ENCODE measurements at places on chromosomes 11 and 22. TPM values are rescaled to one million over a fixed set of nuclear protein-coding genes. Genes with fewer than 3 reads are reported as not detected.

DNA sequence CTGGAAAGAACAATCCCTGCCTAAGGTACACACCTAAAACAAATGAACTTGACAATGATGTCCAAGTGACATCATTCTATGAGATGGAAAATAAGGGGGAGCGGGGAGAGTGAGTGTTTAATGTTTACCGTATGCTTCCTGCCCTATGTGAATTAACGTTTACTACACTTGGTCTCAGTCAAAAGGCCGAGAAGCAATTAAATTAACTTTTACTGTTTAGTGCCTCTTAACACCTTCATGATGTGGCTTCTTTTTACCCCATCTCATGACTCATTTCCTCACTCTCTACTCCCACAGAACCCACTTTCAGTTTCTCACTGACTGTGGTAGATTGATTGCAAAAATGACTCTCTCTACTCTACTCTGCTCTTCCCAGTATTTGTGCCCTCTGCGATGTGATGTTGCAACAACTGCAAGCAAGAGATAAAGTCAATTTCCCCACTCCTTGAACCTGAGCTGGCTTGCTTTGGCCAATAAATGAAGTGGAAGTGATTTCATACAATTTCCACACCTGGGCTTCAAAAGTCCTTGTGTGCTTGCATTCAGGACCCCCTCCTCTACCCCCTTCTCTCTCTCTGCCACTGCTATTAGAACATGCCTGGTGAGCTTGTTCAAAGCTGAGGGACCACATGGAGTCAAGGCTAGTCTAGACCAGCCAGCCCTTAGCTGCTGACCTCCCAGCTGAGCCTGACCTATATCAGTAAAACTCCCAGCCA lies 11.6 kb upstream of the ALKBH3 start:
- H3K27me3 ChIP-seq = no peaks in the 10 kb centered on the region
- DNase-seq = no peak
- H3K27ac ChIP-seq = no peak overlapping the region
- H3K4me3 ChIP-seq = no peak overlapping the region
- no peaks in the 10 kb centered on the region for H3K4me1 ChIP-seq

DNA sequence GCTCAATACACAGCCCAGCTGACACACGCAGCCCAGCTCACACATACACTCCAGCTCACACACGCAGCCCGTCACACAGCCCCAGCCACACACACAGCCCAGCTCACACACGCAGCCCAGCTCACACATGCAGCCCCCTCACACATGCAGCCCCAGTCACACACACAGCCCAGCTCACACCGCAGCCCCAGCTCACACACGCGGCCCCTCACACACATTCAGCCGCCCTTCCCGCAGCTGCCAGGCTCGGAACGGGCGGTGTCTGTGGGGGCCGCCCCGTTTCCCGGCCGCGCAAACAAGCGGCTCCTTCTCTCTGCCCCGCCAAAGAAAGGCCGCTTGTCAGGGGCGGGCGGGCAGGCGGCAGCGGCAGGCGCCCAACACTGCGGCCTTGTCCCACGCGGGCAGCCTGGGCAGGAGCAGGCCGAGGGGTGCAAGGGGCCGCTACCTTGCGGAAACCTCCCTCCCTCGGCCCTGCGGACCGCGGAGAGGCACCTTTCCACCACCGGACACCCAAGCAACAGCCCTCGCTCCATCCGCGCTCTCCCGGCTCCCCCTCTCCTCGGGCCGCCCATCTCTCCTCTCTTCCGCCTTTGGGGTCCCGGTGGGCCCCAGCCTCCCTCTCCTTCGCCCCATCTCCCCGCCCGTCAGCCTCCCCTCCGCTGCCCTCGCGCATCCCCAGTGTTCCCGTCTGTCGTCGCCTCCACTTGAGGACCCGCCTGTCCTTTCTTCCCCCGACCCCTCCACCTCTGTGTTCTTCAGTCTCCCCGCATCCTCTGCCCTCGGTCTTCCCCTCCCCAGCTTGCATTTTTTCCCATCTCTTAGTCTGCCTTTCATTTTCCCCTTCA lies 2.2 kb downstream of the PHLDB1 start:
- DNase-seq = peak; percentile 17
- H3K27me3 ChIP-seq = no peaks in the 10 kb centered on the region
- peak overlapping the region; percentile 87 for H3K27ac ChIP-seq
- H3K4me3 ChIP-seq = no peak overlapping the region
- no peaks in the 10 kb centered on the region for H3K36me3 ChIP-seq
- peaks cover 71% of the 10 kb centered on the region for H3K4me1 ChIP-seq

DNA sequence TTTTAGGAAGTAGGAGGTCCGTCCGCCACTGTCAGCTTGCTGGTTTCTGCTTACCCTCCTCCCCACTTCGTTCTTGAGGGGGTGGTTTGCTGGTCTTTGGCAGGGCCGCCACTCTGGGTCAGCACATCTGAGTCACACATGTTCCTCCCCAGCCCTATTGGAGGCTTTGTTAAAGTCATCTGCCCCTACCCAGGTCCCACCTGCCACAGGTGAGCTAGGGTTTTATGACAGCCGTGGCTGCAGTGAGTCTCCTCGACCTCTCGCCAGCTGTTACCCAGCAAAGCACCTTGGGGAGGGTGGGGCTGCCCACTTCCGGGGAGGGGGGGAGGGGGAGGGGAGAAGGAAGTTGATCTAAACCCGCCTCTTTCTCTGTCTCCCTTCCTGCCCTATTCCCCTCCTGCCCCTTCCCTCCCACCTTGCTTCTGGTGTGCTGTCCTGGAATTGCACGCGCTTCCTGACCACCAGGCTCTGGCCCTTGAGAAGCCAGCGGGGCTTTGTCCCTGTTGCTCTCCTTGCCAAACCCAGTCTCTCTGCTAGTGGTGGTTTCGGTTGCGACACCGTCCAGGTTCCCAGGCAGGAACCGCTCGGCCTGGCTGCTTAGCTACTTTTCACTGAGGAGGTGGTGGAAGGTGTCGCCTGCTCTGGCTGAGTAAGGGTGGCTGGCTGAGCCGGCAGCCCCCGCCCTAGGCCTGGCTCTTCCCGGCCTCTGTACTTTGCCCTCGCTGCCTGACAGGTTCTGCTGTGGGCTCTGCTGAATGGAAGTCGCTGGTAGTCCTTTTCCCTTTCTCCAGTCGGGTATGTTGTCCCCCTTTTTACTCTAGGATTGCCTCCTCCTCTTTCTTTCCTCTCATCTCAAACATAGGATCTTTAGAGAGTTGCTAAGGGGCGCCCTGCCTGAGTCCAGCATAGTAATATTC lies 28.5 kb downstream of the RCOR2 start:
- peaks cover 2% of the 10 kb centered on the region for H3K36me3 ChIP-seq
- peak overlapping the region; percentile 4 for H3K4me3 ChIP-seq
- peaks cover 71% of the 10 kb centered on the region for H3K4me1 ChIP-seq
- DNase-seq = peak; percentile 87

GRCh38 chr11:119691020-119691666 lies 37.9 kb downstream of the NECTIN1 start:
- H3K4me3 ChIP-seq = no peak overlapping the region
- no peak for DNase-seq
- H3K27ac ChIP-seq = no peak overlapping the region

The MS4A15 gene
- not detected for total RNA-seq

- no peaks in the 10 kb centered on the region for H3K36me3 ChIP-seq
- peak overlapping the region; percentile 5 for H3K27ac ChIP-seq
- DNase-seq = no peak
- H3K27me3 ChIP-seq = peaks cover 24% of the 10 kb centered on the region
- no peak overlapping the region for H3K4me3 ChIP-seq
Observed at GRCh38 chr11:45659031-45659817, 6.2 kb downstream of the CHST1 start.

DNA sequence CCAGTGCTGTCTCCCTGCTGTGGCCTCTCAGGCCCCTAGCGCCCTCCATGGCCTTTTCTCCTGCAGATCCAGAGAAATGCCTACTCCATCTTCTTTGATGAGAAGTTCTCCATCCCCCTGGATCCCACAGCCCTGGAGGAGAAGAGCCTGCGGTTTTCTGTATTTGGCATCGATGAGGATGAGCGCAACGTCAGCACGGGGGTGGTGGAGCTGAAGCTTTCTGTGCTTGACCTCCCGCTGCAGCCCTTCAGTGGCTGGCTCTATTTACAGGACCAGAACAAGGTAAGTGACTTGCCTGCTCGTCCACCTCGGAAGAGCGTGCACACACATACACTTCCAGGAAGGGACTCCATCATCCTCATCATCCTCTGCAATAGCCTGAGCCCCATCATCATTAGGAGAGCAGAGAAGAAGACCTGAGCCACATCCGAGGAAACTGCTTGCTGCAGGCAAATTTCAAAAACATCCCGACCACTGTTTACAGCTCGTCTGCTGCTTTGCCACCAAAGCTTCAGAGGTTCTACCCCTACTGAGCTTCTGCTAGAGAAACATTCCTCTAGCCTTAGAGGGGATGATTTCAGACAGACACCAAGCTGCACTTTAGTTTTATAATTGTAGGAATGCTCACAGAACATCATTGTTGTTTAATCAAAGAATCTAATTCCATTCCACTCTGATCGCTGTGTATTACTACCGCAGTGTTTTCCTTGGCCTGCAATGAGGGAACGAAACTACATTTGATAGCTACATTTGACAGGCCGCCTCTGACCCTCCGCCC lies 12.9 kb upstream of the RHOD start:
- no peaks in the 10 kb centered on the region for H3K27me3 ChIP-seq
- H3K36me3 ChIP-seq = no peaks in the 10 kb centered on the region
- H3K4me3 ChIP-seq = no peak overlapping the region
- no peak overlapping the region for H3K27ac ChIP-seq
- H3K4me1 ChIP-seq = no peaks in the 10 kb centered on the region

DNA sequence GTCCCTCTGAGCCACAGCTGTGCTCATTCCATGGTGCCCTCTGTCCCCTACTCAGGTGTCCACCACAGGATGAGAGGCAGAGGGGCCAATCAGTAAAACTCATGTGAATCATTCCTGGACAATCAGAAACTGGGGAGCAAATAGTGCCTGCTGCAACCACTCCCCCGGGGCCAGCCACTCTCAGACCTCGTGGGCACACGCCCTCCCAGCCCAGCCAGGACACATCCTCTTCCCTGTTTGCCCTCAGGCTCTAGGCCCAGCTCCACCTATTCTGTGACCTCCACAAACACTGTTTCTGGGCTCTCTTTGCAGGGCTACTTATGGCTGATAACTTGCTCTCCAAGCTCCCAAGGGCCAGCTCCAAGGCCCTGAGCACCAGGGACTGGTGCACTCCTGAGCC lies 14.0 kb upstream of the KCTD14 start:
- H3K27me3 ChIP-seq = no peaks in the 10 kb centered on the region
- H3K36me3 ChIP-seq = no peaks in the 10 kb centered on the region
- H3K27ac ChIP-seq = peak overlapping the region; percentile 88
- DNase-seq = peak; percentile 87
- H3K4me1 ChIP-seq = peaks cover 50% of the 10 kb centered on the region
- H3K4me3 ChIP-seq = no peak overlapping the region

GRCh38 chr22:46914916-46915894 lies 152.8 kb downstream of the TBC1D22A start:
- H3K27me3 ChIP-seq = no peaks in the 10 kb centered on the region
- no peak overlapping the region for H3K27ac ChIP-seq
- no peaks in the 10 kb centered on the region for H3K4me1 ChIP-seq
- DNase-seq = no peak
- peaks cover 4% of the 10 kb centered on the region for H3K36me3 ChIP-seq

The MMP8 gene
- not detected for total RNA-seq

GRCh38 chr11:84345597-84345996 lies 1059.4 kb upstream of the CCDC90B start:
- no peak overlapping the region for H3K27ac ChIP-seq
- no peaks in the 10 kb centered on the region for H3K36me3 ChIP-seq
- no peaks in the 10 kb centered on the region for H3K4me1 ChIP-seq
- H3K4me3 ChIP-seq = no peak overlapping the region
- DNase-seq = no peak

The IRAG1 gene
- total RNA-seq = 10.1 TPM

DNA sequence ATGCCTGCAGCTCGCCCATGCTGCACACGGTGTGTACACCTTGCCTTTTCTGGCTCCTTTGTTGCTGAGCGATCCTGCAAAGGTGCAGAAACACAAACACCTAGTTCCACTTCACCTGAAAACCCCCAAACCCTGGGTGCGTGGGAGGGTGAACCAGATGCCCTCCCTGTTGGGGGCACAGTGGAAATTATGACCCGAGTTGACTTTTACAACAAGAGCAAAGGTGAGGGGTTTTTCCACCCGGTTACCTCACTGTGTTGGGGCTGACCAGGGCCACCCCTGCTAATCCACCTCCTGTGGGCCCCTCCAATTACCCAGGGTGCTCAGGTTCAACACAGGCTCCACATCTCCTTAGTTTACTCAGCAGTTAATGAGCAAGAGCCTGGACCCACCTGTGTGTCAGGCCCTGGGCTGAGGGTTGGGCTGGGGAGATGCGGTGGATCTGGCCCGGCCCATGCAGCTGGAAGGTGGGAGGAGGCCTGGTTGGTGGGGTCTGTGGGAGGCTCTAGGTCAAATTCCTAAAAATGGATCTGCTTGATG lies 42.1 kb downstream of the LRRC32 start:
- H3K27ac ChIP-seq = no peak overlapping the region
- H3K4me3 ChIP-seq = no peak overlapping the region
- no peaks in the 10 kb centered on the region for H3K36me3 ChIP-seq

GRCh38 chr22:41619979-41620588 lies 759 bp downstream of the DESI1 start:
- H3K4me1 ChIP-seq = peaks cover 40% of the 10 kb centered on the region
- no peaks in the 10 kb centered on the region for H3K27me3 ChIP-seq
- H3K27ac ChIP-seq = peak overlapping the region; percentile 95
- H3K36me3 ChIP-seq = no peaks in the 10 kb centered on the region
- H3K4me3 ChIP-seq = peak overlapping the region; percentile 43
- DNase-seq = peak; percentile 45

GRCh38 chr11:79414041-79414440 lies 26.8 kb downstream of the TENM4 start:
- peaks cover 10% of the 10 kb centered on the region for H3K4me1 ChIP-seq
- no peak overlapping the region for H3K27ac ChIP-seq
- H3K27me3 ChIP-seq = no peaks in the 10 kb centered on the region
- H3K4me3 ChIP-seq = no peak overlapping the region
- H3K36me3 ChIP-seq = no peaks in the 10 kb centered on the region

DNA sequence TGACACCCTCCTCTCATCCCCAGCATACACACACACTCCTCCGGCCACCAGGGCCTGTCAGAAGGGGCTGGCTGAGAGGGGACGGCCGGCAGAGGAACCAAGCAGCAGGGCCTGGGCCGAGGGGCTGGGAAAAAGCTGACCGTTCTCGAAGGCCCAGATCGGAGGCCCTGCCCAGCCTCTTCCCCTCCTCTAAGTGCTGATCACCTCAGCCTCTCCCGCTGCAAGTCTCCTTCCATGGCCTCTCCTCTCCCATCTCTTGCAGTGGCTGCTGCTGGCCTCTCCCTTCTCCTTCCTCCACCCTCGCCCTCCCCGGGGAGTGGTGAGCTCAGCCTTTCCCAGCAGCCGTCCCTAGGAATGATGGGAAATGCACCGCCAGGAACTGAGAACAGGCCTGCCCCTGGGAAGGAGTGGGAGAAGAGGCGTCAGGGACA lies 39.6 kb downstream of the ARRB1 start:
- no peaks in the 10 kb centered on the region for H3K36me3 ChIP-seq
- H3K4me1 ChIP-seq = peaks cover 39% of the 10 kb centered on the region
- H3K27me3 ChIP-seq = no peaks in the 10 kb centered on the region
- peak overlapping the region; percentile 22 for H3K27ac ChIP-seq

- no peak overlapping the region for H3K27ac ChIP-seq
- no peak for DNase-seq
- no peaks in the 10 kb centered on the region for H3K27me3 ChIP-seq
Observed at GRCh38 chr11:34323601-34324000, 34.2 kb downstream of the ABTB2 start.

The SLC29A2 gene
- total RNA-seq = 14.2 TPM

GRCh38 chr11:33259869-33260268 lies 2.7 kb downstream of the HIPK3 start:
- no peak for DNase-seq
- no peaks in the 10 kb centered on the region for H3K36me3 ChIP-seq
- no peak overlapping the region for H3K27ac ChIP-seq
- no peaks in the 10 kb centered on the region for H3K27me3 ChIP-seq

The KRTAP5-10 gene
- total RNA-seq = not detected

Data from body of pancreas (tissue), 4 donors.